ENCODE measurements at places on chromosomes 12 and 14. TPM values are rescaled to one million over a fixed set of nuclear protein-coding genes. Genes with fewer than 3 reads are reported as not detected.

GRCh38 chr12:107329569-107330324 is 236.4 kb upstream of the CRY1 start:
- H3K27ac ChIP-seq: no peak overlapping the region
- DNase-seq: no peak
- H3K27me3 ChIP-seq: no peaks in the 10 kb centered on the region
- no peak overlapping the region for H3K4me3 ChIP-seq
- H3K36me3 ChIP-seq: no peaks in the 10 kb centered on the region

Gene ANKS1B
- 3.1 TPM for total RNA-seq

- no peaks in the 10 kb centered on the region for H3K27me3 ChIP-seq
- no peak overlapping the region for H3K27ac ChIP-seq
- no peak for DNase-seq
- no peak overlapping the region for H3K4me3 ChIP-seq
- H3K4me1 ChIP-seq: no peaks in the 10 kb centered on the region
Measured at GRCh38 chr12:97637770-97638169, 175.2 kb downstream of the RMST start.

DNA sequence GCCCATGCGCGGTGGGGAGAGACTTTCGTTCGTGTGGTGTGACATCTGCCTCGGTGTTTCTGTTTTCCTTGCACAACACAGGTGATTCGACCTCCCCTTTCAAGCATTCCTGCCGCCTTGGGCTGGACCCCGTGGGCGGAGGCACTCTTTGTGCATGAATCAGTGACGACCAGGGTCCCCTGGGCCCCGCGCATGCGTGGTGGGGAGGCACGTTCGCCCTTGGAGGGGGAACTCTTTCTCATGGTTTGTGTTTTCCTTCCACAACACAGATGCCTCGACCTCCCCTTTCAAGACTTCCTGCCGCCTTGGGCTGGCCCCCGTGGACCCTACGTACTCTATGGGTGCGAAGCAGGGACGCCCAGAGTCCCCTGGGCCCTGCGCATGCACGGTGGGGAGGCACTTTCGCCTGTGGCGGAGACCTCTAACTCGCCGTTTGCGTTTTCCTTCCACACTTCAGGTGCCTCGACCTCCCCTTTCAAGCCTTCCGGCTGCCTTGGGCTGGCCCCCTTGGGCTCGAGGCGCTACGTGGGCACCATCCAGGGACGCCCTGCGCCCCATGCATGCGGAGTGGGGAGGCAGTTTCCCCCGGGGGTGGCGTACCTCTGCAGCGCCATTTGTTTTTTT is 340.9 kb downstream of the ALG10 start:
- no peak overlapping the region for H3K27ac ChIP-seq
- no peak overlapping the region for H3K4me3 ChIP-seq
- H3K4me1 ChIP-seq: no peaks in the 10 kb centered on the region
- no peaks in the 10 kb centered on the region for H3K36me3 ChIP-seq

Gene EGLN3
- 122 TPM for total RNA-seq

GRCh38 chr14:66037361-66037760 is 448.8 kb upstream of the CCDC196 start:
- H3K27ac ChIP-seq: no peak overlapping the region
- peaks cover 15% of the 10 kb centered on the region for H3K4me1 ChIP-seq
- no peaks in the 10 kb centered on the region for H3K27me3 ChIP-seq
- DNase-seq: no peak
- H3K4me3 ChIP-seq: no peak overlapping the region
